ENCODE measurements at places on chromosomes 6 and 20.
A peak's percentile ranks its signal among the peaks of the same experiment; 100 is the strongest.

DNA sequence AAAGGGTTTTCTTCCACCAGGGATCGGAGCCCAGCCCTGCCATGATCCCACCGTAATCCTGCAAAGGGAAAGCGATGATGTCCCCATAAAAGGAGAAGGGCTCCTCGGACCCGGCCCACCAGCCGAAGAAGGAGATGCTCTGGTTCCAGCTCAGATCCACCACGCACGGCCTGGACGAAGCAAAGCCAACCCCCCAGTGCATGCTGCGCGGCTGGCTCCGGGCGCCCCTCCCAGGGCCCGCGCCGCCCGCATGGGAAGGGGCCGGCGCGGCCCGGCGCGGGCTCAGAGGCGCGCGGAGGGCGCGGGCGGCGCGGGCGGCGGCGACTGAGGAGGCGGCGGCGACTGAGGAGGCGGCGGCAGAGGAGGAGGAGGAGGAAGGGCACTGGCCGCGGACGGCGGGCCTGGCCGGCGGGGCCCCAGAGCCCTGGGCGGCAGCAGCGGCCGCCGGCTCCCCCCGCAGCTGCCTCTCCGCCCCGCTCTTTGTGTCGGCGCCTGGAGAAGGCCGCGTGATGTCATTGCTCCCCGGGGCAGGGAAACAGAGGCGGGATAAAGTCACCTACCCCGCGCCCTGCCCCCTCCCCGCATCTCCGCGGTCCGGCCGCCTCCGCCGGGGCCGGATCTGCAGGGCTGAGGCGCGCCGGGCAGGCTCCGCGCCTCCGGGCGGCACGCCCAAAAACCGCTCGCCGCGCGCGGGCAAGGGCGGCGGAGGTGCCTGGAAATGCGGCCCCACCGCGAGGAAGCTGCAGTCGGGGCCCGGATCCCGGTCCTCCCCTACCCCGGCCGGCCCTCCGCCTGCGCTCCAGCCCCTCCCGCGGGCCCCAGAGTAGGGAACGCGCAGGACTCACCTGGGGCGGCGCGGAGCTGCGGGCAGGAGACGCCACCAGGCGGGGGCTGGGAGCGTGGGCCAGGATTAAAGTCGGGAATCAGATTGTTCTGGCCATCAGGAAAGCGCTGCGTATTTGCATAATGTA lies at the start of gene FAXC:
TSS of gene FAXC (minus strand) at position 504 of the 971 bp plus-strand sequence. CDS start at position 202, 302 bp downstream.
- DNase-seq: peak; percentile 51

DNA sequence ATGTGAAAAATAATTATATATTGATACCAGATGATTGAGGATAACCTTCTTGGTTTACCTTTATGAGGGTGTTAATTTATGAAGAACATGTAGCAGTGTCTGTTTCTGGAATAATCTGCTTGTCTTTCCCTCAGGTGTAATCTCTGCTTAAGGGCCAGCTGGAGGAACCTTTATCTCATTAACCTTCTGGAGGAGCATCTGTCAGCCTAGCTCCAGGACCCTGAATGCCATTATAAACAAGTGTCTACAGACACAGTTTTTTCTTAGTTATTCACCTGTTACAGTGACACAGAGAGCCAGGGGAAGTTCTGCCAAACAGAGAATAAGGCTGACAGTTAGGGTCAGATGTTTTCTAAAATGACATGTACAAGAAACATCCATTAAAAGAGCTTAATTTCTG lies at the start of gene IMPG1:
TSS of gene IMPG1 (minus strand) at position 101 of the 400 bp plus-strand sequence. CDS start 174 bp downstream, outside the sequence.
- DNase-seq: no peak

- peak; percentile 5 for DNase-seq
Measured at GRCh38 chr6:51934098-51934497, 153.3 kb downstream of the PKHD1 start.

DNA sequence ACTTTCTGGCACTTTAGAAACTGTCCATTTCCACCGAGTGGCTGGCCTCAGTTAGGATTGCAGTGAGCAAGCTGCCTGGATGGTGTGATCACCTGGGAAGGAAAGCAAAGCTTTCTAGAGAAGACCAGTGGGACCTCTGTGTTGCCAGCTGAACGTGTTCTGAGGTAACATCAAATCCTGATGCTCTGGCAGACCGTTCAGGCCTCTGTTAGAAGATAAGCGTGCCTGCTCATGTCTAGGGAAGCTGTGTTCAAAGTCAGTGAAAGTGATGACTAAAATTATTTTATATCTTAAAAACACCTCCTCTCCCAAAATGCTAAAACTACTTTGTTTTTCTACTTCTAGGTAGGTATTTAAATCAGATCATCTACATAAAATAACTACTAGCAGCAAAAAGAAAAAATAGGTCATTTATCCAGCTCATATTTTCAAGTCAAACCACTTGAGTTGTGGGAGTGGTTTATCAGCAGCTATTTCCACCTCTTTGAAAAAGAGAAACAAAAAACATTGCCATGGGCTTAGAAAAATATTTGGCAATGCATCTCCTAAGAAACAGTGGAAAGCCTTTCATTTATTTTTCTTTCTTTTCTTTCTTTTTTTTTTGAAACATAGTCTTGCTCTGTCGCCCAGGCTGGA lies 54.8 kb downstream of the CEP43 start:
- peak; percentile 26 for DNase-seq

GRCh38 chr6:130524552-130524951 lies 158.7 kb downstream of the TMEM200A start:
- DNase-seq: no peak

DNA sequence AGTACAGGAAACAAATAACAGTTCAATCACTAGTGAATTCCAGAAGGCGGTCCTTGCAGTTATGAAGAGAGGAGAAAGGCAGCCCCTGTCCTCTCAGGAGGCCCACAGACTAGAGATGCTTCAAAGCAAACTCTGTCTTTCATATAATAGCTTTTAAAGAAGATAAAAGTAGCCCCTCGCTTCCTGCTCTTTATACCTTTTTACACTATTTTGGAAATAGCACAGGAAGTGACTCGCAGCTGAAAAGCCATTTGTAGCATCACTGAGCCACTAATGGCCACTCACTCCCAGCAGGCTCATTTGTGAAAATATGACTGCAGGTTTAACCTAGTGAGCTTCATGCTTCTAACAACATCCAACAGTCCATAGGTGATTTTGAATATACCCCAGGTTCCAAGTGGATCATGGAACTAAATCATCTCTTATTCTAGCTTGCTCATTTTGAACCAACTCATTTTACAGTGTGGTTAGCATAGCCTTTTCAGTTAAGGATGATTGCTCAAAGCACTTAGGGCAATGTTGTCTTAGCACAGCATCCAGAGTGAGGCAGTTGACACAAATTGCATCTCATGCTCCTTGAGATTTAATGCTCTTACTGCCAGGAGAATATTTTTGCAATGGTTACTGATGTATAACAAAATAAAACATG lies 136.0 kb upstream of the NRSN1 start:
- no peak for DNase-seq

DNA sequence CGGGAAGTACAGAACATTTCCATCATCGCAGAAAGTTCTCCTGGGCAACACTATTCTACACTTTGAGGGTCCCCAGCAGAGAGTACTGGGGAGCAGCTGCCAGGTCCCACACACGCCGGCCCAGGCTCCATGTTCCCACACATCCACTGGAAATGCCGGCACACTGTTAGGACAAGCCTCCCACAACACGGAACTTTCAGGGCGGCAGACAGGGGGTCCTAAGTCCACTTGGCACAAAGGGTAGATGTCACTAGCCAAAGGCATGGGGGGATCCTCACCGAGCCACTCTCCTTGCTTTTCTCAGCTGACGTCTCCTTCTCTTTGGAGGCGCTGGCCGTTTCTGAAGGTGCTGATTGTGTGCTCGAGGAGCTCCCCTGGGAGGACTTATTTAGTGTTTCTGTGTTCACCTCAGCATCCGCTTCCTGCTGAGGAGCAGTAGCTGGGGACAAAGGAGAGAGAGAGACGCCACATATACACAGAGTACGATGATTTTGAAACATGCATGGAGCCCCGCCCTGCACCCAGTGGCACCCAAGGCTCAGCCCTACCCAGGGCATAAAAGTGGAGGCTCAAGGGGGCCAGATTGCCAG lies 135.4 kb downstream of the ZMYND8 start:
- DNase-seq: no peak

- no peak for DNase-seq
Measured at GRCh38 chr6:81682858-81683620, 69.4 kb downstream of the TENT5A start.

DNA sequence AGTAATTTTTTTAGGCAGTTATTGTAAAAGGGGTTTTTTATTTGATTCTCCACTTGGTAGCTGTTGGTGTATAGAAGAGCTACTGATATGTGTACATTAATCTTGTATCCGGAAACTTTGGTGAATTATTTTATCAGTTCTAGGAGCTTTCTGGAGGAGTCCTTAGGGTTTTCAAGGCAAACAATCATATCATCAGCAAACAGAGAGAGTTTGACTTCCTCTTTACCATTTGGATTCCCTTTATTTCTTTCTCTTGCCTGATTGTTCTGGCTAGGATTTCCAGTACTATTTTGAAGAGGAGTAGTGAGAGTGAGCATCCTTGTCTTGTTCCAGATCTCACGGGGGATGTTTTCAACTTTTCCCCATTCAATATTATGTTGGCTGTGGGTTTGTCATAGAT lies 28.0 kb upstream of the TNFAIP3 start:
- DNase-seq: no peak

DNA sequence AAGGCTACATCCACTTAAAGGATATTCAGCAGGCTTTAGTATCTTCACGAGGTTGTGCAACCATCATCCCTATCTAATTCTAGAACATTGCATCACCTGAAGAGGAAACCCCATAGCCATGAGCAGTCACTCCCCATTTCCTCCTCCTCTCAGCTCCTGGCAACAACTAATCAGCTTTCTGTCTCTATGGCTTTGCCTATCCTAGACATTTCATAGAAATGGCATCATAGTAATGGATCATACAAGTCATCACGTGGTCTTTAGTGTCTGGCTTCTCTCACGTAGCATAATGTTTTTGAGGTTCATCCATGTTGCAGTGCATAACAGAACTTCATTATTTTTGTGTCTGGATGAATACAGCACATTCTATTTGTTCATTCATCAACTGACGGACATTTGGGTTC lies 20.5 kb downstream of the SNAI1 start:
- peak; percentile 97 for DNase-seq

DNA sequence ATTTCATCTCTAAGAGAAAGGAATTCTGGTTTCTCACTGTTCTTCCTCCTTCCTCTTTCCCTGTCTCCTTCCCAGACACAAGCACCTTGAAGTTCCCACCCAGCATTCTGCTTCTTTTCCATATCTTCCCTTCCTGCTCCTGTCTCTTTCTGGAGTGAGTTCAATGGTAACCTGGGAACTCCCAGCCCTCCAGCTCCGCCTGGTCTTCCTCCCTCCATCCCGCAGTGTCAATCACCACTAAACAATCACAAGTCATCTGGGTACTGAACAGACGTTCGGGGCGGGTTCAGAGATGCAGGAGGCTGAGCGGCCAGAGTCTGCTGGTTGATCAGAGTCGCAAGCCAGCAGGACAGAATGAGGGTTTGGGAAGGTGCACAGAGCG lies 7.7 kb downstream of the TTBK1 start:
- DNase-seq: peak; percentile 34

GRCh38 chr20:36548704-36549627 lies 7.6 kb downstream of the MYL9 start:
- DNase-seq: no peak

- peak; percentile 51 for DNase-seq
Measured at GRCh38 chr20:47502271-47503239, 868 bp downstream of the NCOA3 start.

GRCh38 chr6:31121131-31121790 lies 1.0 kb upstream of the CDSN start:
- DNase-seq: no peak

- no peak for DNase-seq
Measured at GRCh38 chr6:4088704-4089103, 9.8 kb upstream of the FAM217A start.

Measured in bronchial epithelial cell (primary cell).